ENCODE measurements at places on chromosomes 2 and 18.

DNA sequence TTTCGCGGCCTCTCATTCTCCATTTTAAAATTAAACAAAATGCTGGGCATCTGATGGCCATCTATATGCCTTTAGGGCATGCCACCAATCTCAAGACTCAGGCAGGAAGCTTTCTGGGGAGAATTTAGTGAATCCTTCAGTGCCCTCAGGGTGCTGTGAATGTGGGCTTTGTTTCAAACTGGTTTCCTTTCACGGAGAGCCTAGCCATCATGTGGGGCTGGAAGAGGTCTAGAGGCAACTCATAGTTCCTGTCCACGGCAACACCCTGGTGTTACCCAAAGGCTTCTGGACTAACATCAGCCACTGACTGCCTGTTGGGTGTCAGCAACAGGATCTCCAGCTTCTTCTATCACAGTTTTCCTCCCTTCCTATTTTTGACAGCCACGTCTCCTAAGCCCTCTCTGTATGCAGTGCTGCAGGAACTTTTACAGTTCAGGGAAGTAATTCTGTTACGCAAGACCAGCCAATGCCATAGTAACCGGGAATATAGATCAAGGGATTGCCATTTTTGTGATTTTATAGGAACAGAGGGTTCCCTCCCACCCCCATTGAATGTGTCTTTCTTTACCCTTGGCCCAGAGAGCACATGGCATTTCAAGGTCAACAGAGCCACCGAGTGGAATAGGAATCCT is 7.9 kb upstream of the WDR33 start:
- no peak for DNase-seq

DNA sequence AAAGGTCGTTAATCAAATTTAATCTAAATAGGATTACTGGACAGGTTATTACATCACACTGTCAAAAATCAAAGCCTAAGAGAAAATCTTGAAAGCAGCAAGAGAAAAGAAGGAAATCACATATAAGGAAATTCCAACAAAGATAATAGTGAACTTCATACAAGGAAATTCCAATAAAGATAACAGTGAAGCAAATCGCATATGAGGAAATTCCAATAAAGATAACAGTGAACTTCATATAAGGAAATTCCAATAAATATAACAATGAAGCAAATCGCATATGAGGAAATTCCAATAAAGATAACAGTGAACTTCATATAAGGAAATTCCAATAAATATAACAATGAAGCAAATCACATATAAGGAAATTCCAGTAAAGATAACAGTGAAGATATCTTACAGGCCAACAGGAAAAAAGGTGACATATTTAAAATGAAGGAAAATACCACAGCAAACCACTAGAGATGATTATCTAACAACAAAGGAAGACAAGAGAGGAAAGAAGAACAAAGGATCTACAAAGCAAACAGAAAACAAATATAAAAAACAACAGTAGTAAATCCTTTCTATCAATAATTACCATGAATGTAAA is 787.7 kb downstream of the CCDC85A start:
- no peak for DNase-seq

GRCh38 chr18:3059272-3059671 is 46.3 kb upstream of the LPIN2 start:
- no peak for DNase-seq

DNA sequence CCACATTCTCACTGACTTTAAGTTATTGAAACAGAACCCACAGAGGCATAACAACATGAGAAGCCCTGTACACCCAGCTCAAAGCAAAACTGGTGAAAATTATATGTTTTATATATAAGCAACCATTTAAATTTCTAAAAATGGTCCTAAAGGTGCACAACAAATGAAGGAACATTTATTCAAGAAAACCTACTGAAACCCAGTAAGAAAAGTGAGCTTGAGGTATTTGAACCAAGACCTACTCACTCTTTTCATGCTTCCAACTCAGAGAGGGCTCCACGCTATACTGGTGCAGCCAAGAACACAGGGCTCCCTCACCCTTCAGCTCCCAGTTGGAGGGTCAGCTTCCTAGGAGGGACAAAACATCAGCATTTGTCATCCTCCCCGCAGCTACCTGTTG is 2.1 kb upstream of the CACNB4 start:
- no peak for DNase-seq

- DNase-seq, result peak; percentile 31
Measured at GRCh38 chr2:95389245-95390119, 13.0 kb upstream of the FAHD2A start.

DNA sequence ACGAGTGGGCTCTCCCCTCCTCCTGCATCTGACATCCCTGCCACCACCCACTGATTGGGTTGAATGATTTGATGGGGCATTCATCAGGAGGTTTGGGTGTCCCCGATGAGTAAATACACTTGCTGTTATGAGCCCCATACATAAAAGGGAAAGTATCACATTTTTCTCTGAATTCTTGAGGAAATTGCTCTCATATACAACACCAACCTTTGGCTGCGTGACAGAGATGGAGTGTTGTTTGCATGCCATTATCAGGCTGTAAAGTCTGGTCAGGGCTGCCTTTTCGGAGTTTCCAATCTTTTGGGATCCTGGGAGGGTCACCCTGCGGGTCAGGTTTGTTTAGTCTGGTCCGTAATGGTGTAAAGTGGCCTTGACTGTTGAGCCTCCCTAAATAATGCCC is 227.9 kb upstream of the SPRED2 start:
- DNase-seq, result no peak

All from NCI-H774 (cell line).